ENCODE measurements at places on chromosomes 3 and 15.

GRCh38 chr15:69810431-69811354 lies 287.0 kb downstream of the TLE3 start:
- DNase-seq = no peak

DNA sequence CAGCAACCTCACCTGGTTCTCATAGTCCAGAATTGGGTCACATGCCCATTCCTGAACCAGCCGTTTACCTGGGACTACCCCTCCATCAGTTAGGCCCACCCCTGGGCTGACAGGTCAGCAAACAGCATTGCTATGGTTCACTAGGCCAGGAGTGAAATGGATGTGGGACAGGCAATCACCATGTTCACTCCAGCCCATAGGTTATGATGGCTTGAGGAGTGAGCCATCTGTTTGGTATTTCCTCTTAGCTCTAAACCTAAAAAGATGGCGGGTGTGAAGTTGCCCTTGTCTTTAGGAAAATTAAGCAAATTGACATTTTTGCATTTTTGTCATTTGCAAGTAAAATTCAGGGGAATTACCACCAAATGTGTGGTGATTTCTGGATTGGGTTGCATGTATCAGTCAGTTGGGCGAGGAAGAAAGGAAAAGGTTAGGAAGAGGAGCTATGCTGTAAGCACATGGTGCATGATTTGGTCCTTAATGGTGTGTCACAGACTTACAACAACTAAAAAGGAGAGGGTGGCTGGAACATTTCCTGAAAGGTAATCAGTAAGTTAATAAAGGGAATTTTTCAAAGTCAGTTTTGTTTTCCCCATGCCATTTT lies 17.2 kb downstream of the NXPE3 start:
- no peak for DNase-seq

- DNase-seq = no peak
These were observed 267.3 kb downstream of the RORA start for GRCh38 chr15:60961541-60962485.

DNA sequence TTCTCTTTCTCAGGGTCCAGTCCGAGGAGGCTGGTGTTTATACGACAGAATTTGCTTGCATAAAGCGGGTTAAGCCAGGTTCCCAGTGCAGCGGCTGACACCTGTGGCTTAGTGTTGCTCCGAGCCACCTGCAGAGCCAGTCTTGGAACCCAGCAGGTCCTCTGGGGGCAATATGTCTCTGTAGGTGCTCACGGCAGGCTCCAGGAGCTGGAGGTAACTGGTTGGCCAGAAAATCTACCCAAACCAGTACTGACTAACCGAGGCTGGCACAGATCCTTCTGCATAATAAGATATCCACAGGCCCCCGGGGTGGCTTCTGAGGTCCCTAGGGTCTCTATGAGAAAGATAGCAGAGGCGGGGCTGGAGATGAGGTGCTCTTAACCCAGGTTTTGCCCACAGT lies 3.2 kb downstream of the MGLL start:
- no peak for DNase-seq

- no peak for DNase-seq
These were observed 29.8 kb downstream of the THBS1 start for GRCh38 chr15:39610665-39611064.

GRCh38 chr15:80437334-80437891 lies 33.2 kb downstream of the ARNT2 start:
- no peak for DNase-seq

GRCh38 chr15:67413770-67414390 lies 107.1 kb upstream of the C15orf61 start:
- no peak for DNase-seq

DNA sequence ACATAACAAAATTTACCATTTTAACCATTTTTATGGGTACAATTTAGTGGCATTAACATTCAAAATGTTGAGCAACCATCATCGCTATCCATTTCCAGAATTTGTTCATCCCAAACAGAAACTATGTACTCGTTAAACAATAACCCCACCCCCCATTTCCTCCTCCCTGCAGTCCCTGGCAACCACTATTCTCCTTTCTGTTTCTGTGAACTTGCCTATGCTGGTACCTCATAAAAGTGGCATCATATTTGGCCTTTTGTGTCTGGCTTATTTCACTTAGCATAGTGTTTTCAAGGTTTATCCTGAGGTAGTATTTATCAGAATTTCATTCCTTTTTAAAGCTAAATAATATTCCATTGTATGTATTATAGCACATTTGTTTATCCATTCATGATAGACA lies 32.4 kb downstream of the C3orf80 start:
- DNase-seq = no peak

DNA sequence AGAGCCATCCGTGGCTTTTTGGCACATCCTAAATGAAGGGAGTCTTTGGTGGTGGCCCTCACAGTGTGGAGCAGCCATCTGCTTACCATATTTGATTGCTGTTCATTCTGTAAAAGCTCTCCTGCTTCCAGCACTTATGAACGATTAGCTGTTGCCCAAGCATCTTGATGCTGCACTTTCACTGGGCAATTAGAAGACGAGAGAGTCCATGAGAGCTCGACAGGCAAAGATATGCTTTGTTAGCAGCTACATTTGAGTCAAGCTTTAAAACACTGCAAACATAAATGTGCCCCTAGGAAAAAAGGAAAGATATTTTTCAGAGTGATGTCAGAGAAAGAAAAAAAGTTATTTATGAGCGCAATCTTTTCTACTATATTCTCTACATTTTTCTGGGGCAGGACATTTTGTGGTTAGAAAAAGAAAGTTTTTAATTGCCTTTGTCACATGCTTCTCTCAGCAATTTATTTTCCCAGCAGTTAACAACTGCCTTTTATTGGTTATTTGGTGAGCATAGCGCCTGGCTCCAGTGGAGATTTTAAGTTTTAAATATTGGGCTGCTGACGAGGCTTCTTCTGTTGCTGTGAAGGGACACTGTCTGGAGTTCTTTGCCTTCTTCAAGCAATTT lies 468.4 kb downstream of the C3orf38 start:
- no peak for DNase-seq

- no peak for DNase-seq
These were observed 257.3 kb downstream of the ABHD5 start for GRCh38 chr3:43948013-43948412.

DNA sequence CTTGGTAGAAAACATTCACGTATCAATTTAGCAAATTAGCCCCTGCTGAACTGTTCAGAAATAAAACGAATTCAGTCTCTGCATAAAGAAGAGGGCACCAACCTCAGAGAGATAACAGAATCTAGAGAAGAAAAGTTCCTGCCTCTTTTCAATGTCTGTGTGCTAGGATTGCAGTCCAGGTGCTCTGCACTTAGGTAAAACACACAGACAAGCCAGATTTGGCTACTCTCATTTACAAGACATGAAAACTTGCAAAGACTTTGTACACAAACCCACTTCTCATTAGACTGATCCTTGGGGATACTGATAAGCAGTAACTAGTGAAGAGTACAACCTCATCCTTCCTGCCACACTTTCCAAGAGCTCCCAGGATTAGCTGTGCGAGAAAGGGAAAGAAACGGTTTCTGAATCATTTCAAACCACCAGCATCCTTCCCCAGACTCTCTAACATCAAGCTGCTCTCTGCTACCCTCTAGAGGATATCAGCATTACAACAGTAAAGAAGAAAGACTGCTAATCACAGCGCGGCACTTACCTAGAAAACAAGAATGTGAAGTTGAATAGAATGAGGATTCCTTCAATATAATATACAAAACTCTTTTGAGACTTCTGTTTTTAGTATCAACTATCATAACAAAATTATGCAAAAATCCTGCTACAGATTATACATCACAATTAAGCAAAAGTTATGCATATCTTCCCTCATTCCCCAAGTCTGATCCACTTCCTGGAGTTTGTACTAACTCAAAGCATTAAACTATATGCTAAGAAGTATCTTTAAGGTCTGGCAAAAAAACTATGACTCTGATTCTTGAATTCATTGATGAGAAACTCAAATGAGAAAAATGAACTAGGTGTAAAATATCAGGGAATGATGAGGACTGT lies 306.4 kb downstream of the MAGI1 start:
- no peak for DNase-seq

DNA sequence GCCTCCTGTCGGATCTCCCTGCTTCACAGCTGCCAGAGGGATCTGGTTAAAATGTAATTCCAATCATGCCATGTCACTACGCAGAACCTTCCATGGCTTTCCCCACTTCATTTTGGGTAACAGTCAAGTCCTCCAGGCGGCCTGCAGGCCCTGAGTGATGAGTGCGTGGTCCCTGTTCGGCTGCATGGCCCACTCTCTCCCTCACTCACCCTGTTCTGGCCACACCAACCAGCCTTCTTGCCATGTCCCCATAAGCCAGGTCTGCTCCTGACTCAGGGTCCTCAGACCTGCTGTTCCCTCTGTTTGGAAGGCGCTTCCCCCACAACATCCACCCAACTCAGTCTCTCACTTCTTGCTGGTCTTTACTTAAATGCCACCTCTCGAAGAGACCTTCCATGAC lies 41.6 kb upstream of the LINGO1 start:
- no peak for DNase-seq

DNA sequence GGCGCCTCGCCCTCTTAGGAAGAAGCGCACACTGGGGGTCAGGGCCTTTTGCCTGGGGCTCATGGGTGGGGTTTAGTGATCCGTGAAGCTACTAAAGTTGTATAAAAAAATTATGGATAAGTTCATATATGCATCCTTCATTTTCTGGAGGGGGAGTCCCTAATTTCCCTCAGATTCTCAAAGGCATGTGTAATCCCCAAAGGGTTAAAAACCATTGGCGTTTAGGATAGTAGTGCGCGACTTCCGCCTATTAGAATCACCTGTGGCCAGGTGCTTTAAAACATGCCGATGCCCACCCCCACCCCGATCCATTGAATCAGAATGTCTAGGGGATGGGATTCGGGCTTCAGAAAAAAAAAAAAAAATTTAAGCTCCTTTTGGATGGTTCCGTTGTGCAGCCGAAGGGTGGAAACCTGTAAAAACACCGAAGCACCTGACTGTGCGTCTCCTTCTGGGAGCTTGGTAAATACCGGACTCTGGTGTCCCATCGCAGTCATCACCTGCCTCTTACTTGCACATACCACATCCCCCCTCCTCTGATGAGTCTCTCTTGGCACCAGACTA lies 570 bp downstream of the APH1B start:
- no peak for DNase-seq

- no peak for DNase-seq
These were observed 22.6 kb downstream of the ZIC1 start for GRCh38 chr3:147431751-147432150.

DNA sequence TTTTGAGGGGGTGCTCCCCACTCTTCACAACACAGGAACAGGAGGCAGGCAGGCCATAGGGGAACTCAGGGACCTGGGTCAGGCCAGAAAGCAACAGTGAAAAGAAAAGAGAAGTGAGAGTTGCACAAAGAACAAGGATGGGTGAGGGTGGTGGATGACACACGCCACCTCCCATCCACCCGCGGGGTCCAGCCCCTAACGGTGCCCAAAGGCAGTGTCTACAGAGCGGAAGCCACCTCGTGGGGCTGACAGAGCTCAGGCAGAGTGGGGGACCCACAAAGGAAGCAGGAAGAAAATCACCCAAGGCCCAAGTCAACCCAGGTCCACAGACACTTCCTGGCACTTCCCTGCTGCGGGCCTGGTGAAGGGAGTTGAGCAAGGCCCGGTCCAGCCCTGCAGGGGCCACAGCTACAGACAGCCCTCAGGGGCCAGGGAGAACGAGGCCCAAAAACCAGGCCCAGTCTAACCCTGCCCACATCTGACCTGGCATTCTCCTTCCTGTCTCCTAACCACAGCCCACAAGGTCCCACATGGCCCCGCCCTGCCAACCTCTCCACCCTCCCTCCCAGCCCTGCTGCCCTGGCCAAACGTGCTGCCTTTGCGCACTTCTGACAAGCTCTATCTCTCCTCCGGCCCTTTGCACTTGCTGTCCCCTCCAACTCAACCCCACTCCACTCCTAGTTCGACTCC lies 5.9 kb downstream of the NUP210 start:
- DNase-seq = peak; percentile 62

GRCh38 chr3:139260041-139260486 lies 83.8 kb upstream of the MRPS22 start:
- DNase-seq = no peak

DNA sequence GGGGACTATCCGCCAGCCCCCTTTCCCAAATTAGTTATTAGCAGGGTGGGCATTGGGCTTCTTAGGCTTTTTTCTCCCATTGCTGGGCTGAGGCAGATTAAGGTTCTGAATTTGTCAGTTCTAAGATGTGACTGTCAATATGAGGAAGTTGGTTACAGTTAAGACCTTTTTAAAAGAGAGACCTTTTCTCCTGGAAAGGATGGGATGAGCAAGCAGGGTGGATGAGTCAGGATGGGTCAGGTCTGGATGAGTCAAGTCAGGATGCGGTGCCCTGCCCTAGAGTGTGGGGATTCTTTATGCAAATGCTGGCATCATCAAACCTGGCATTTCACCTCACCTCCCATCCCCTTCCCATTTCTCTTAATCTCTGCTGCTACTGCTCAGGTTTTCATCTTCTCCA lies 1.9 kb downstream of the AEN start:
- DNase-seq = no peak

DNA sequence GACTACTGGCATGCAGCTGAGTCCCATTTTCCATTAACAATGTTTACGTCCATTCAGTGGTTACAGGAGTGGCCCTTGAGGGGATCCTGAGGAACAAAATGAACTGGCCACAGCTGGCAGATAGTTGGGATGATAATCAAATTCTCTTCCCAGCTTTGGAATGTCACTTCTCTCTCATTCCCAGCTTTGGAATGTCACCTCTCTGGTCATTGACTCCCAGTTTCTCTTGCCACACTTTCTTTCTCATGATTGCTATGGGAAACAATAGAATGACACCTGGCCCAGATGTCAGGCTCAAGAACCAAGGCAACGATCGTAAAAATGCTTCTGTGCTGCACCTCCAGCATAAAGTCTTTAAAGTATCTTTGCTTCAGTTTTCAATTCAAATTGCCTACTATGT lies 34.0 kb downstream of the ATP13A4 start:
- no peak for DNase-seq

GRCh38 chr3:33940149-33940548 lies 141.7 kb downstream of the PDCD6IP start:
- peak; percentile 14 for DNase-seq

GRCh38 chr3:8532251-8532871 lies 30.7 kb downstream of the LMCD1 start:
- no peak for DNase-seq

- DNase-seq = no peak
These were observed 10.8 kb upstream of the CCDC39 start for GRCh38 chr3:180690061-180690460.

DNA sequence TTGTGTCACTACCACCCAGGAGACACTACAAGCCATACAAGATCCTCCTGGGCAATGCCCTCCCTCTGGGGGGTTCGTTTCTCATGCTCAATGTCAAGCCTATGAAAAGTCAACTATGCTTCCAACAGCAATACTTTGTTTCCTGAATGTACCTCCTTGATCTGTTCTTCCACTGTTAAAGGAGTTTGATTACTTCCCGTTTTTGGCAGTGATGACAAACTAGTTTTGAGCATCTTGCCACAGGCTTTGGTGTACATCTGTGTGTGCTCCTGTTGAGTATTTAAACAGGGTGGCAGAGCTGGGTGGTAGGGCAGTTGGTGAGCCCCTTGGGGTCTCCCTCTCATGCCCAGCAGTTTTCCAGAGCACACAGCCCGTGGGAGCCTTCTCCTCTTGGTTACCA lies 81.4 kb downstream of the IL12A start:
- DNase-seq = no peak

- DNase-seq = no peak
These were observed 30.0 kb upstream of the MEIS2 start for GRCh38 chr15:37130356-37130755.

- no peak for DNase-seq
These were observed 5.1 kb downstream of the NLGN1 start for GRCh38 chr3:173402656-173403055.
